HTR-8/SVneo (cell line): ENCODE measurements at places on chromosomes 11 and 22.

GRCh38 chr11:45859661-45860140 is 12.4 kb downstream of the CRY2 start:
- no peak for DNase-seq

DNA sequence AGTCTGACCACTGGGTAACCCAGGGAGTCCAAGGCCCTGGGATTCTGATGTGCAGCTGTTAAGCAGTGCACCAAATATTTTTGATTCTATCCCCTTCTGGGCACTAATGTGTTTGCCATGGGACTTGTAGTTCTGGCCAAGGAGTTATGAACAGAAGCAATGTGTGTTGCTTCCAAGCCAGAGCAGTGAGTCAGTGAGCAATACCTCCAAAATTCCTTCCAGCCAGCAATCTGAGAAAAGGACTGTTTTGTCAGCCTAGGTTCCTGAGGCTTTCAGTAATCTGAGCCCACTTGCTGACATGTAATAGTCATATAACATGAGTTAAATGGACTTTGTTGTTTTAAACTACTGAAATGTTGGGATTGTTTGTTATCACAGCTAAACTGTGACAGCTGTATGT is 311.4 kb downstream of the NELL1 start:
- no peak for DNase-seq

DNA sequence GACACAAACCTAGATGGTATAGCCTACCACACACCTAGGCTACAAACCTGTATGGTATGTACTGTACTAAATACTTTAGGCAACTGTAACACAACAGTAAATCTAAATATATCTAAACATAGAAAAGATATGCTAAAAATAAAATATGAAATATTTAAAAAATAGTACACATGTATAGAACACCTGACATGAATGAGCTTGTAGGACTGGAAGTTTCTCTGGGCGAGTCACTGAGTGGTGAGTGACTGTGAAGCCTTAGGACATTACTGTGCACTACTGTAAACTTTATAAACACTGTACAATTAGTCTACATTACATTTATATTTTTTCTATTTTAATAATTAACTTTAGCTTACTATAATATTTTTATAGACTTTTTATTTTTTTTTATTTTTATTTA is 1301.3 kb downstream of the FAM181B start:
- no peak for DNase-seq

DNA sequence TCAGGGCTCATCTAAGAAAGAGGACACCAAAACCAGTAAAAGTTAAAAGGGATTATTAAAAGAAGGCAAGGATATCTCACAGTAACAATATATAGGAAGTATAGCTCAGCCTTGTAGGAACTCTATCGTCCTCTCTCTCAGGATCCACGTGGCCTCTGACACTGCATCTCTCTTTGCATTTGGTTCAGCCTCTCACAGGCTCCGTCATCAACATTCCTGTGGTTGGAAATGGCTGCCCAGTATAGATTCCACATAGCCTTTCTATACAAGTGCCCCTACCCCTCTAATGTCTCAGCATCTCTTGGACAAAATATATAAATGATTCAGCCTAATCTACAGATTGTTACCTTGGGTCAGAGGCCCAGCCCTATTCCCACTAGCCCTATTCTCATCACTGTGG is 101.3 kb upstream of the DBX1 start:
- no peak for DNase-seq

DNA sequence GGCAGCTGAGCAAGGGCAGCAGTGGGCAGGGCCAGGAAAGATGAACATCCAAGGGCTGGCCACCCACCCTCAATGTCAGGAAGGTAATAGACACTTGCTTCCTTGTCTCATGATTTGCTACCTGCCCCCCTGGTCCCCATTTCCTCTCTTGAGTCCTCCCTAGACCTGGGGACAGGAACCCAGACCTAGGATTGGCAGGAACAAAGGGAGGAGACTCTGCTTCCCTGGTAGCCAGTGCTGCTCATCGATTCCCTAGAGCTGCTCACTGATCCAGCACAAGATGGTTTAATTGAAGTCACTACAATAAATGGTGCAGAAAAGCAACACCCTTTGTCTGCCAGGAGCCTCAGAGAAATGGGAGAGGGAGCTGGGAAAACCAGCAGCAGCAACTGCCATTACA is 67.8 kb upstream of the CHST1 start:
- DNase-seq = no peak
